ENCODE measurements at places on chromosomes 4 and X.
A peak's percentile ranks its signal among the peaks of the same experiment; 100 is the strongest.

- DNase-seq: no peak
Observed at GRCh38 chr4:55397126-55397436, 1.3 kb downstream of the TMEM165 start.

GRCh38 chr4:166518315-166518714, 645.3 kb downstream of the TLL1 start:
- no peak for DNase-seq

DNA sequence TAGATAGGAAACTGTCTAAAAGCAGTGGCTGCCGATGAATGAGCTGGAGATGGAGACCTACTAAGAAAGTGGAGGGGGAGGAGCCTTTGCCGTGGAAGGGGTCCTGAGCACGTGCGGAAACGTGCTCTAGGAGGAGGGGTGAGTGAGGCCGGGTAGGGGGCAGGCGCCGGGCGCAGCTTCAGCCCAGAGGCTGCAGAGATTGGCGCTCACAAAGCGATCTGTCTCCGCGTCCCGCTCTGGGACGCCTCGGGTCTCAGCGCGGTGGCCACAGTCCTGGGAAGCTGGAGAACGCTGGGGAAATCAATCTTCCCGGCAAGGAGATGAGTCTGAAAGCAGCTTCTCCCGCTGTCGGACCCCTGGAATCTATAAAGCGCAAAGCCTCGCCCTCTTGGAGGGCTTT, 444 bp upstream of the ARHGAP6 start:
- DNase-seq: no peak

GRCh38 chr4:13329963-13330362, 154.2 kb downstream of the RAB28 start:
- no peak for DNase-seq

DNA sequence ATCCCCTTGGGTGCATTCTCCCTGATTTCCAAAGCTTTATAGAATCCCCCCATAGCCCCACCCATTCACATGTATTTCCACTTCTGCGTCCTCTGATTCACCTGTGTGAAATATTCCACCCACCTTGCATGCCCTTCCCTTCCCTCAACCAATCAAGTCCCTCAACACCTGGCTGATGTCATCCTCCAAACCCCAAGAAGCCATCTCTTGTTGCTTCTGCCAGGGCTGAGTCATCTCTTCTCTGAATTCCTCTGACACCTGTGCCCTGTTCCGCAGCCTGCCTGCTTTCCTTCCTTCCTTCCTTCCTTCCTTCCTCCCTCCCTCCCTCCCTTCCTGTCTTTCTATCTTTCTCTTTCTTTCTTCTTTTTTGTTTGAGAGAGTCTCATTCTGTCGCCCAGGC, 9.9 kb downstream of the CRMP1 start:
- no peak for DNase-seq

GRCh38 chr4:75724867-75725724, 719 bp downstream of the USO1 start:
- peak; percentile 48 for DNase-seq

GRCh38 chr4:34516524-34516923, 1727.8 kb downstream of the ARAP2 start:
- DNase-seq: no peak
